ENCODE measurements at places on chromosomes 5 and 9.

DNA sequence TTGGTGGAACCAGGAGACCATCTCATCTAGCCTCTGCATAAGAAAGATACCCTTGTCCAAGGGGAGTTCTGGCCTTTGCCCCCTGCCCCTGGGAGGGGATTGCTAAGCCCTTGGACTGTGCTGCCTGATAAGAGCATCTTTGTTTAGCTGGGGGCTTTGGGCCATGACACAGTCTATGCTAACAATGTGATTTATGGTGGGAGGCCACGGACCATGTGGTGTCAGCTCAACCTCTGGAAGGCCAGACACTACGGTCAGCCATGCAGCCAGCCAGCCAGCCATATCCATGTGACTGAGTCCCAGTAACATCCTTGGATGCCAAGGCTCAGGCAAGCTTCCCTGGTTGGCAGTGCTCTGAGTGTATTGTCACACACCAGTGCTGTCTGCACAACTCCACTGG lies 244.4 kb downstream of the FSTL4 start:
- DNase-seq = no peak

DNA sequence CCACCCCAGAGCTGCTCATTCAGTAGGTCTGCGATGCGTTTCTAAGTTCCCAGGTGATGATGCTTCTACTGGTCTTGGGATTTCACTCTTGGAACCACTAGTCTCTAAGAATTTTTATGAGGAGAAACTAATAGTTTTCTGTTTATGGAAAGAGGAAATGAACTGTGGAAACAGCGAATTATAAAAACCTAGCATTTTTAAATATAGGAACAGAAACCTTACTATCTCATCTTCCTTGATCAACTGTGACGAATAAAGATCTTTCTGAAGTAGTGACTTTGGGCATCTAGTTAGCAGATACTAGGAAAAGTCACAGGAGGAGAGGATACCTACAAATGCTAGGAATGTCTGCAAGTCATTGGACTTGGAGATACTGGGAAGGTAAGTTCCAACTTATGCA lies 376.8 kb upstream of the RFX3 start:
- DNase-seq = no peak

DNA sequence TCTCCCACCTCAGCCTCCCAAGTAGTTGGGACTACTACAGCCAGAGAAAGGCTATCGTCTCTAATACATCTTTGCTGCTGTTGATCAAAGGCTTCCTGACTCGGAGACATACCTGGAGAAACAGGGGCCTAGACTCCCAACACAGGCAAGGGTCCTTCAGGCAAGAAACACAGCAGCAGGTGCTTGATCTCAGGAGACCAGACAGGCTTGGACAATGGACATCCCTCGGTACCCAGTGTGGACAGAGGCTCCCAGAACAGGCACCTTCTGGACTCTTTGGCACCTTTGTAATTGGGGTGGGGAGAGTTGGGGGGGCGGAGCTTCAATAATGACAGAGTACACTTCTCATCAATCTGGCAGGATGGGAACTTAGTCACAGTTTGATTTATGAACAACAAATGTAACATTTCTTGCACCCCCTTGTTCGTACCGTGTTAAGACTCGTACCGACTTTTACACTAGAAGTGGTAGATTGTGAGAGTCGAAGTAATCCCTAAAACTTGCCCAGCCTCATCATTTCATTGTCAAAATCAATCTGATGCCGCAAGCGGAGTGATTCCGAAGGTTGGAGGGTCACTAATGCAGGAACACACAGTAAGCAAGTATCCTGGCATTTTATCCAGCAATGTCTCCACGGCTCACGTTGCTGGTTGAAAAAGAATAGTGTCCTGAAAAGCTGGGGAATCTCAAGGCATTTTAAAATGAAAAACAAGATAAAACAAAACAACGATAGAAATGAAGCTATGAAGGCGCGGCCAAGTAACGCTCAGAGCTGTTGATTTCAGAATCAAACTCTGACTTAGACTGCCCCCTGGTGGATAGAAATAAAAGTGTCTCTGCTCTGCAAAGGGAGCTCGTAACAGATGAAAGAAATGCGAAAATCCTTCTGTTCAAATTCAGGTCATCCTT lies 46.4 kb upstream of the STK32A start:
- DNase-seq = peak; percentile 11

GRCh38 chr9:74771672-74772071 lies 116.0 kb downstream of the TRPM6 start:
- no peak for DNase-seq

- DNase-seq = no peak
These were observed 56.9 kb downstream of the ASS1 start for GRCh38 chr9:130501639-130502038.

GRCh38 chr5:92945605-92946097 lies 635.4 kb downstream of the NR2F1-AS1 start:
- no peak for DNase-seq
